Large intestine (tissue), 12 donors: ENCODE measurements at places on chromosomes 16 and 17. TPM values are rescaled to one million over a fixed set of nuclear protein-coding genes. Genes with fewer than 3 reads are reported as not detected.

DNA sequence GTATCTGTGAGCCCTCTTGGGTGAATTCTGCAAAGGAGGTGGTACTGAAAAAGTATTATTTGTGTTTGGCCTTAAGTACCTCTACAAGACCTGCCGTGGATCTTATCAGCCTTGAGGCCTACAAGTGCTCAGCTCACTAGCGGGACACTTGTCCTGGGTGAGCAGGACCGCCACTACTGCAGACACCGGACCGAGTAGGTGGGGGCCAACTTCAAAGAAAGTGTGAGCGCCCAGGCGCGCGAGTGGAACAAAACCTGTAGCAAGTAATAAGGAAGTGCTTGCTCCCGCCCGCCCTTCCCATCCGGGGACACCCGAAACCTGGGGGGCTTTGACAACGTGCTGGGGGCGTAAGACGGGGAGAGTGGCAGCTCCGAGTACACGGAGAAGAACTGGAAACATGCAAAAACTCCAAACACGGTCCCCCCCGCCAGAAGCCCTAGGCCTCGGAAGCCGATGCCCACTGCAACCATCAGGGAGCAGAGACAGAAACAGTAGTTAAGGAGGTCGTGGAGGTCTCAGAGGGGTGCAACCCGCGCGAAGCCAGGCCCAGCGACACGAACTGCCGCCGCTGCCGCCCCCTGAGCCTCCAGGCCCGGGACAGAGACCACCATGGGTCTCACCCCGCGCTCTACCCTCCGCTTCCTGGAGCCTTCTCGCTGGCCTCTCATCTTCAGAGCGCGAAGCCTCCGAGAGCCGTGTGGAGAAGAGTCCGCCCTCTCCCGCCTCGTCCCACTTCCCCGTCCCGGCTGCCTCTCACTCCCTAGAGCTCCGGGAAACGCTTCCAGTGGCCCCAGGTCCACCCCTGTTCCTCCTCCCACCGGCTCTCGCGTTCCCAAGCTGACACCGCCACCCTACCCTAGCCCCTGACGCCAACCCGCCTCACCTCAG is 537 bp downstream of the CNOT1 start:
- DNase-seq, result peak; percentile 75

- no peak for DNase-seq
These were observed 3.9 kb upstream of the KCNG4 start for GRCh38 chr16:84243732-84244131.

- DNase-seq, result peak; percentile 77
These were observed 1.4 kb upstream of the MATCAP1 start for GRCh38 chr16:67184995-67185650.

GRCh38 chr16:79320956-79321355 is 279.6 kb downstream of the MAF start:
- DNase-seq, result no peak

GRCh38 chr16:80288616-80289015 is 252.2 kb upstream of the DYNLRB2 start:
- DNase-seq, result no peak

- no peak for DNase-seq
These were observed 9.7 kb upstream of the TIMP2 start for GRCh38 chr17:78934681-78935418.

DNA sequence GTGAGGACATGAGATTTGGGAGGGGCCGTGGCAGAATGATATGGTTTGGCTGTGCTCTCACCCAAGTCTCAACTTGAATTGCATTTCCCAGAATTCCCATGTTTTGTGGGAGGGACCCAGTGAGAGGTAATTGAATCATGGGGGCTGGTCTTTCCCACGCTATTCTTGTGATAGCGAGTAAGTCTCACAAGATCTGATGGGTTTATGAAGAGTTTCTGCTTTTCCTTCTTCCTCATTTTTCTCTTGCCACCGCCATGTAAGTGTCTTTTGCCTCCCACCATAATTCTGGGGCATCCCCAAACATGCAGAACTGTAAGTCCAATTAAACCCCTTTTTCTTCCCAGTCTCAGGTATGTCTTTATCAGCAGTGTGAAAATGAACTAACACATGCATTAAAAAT is 40.6 kb downstream of the CCT6B start:
- DNase-seq, result no peak

CEMP1 gene
- 16.8 TPM for polyA plus RNA-seq

CYGB gene
- polyA plus RNA-seq, result 14.1 TPM

PRAC1 gene
- polyA plus RNA-seq, result not detected
